Muscle of back (tissue), 13 donors: ENCODE measurements at places on chromosomes 5 and 9. TPM values are rescaled to one million over a fixed set of nuclear protein-coding genes. Genes with fewer than 3 reads are reported as not detected.

PLPPR1 gene
- 4.8 TPM for polyA plus RNA-seq

SPINK4 gene
- polyA plus RNA-seq, result not detected

- no peak for DNase-seq
Measured at GRCh38 chr9:4435197-4435596, 55.1 kb upstream of the SLC1A1 start.

C5orf58 gene
- polyA plus RNA-seq, result 0.60 TPM
